ENCODE measurements at places on chromosomes 5 and 9.

- DNase-seq, result peak; percentile 31
Measured at GRCh38 chr5:96146675-96147074, 185.0 kb upstream of the ELL2 start.

DNA sequence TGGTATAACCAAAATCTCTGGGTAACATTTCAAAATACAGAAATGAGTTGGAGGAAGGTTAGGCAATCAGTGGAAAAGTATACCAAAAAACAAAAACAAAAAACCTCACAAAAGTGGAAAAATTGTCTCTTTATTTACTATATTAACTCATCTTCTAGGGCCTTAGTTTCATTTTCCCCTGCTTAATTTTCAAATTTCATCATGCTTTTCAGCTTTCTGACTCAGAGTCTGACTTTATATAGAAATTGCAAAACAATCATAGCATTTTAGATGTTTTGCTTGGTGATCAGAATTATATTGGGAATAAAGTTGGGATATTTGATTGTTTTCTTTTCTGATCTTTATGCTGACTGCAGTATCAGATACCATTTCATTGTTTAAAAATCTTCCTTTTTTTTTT is 257.0 kb upstream of the PRR16 start:
- DNase-seq, result no peak

DNA sequence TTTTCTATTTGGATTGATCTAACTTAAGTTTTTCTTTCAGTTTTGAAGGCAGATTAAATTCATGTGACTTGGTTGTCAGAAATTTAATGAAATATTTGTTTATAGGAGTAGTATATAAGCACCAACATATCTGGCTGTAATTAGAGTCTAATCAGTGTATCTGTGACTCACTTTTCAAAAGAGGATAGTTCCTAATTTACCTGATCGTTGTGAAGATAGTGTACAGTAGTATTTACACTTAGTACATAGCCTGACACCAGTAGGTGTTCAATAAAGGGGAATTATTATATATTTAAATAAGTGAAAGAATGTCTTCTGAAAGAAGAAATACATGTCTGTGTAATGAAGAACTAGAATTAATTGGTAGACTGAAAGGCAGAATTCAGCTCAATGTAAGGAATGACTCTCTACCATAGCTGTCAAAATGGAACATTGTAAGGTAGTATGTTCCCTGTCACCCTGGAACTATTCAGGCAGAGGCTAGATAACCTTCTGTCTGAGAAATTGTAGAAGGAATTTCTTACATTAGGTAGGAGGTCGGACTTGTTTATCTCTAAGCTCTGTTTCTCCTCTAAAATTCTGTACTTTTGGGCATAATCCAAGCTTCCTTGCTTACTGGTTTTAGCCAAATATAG is 8.6 kb downstream of the TGFBR1 start:
- DNase-seq, result no peak

DNA sequence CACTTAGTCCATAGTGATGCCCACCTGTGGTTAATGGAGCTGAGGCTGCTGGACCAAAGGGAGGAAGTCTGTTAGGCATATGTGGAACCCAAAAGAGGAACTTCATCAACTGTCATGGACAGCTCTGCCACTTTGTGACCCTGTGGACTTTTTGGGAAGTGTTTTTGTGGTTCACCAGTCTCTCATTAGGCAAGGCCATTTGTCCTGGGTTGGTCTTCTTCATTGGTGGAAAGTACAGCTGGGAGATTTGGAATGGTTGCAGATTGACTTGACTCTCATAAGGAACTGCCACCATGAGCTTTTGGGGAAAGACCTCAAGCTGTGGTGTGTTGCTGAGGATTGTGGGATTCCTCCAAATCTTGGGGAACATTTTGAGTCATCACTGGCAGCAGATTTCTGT is 31.9 kb upstream of the IL12B start:
- no peak for DNase-seq

- DNase-seq, result no peak
Measured at GRCh38 chr5:154944716-154945115, 3.8 kb downstream of the MRPL22 start.

DNA sequence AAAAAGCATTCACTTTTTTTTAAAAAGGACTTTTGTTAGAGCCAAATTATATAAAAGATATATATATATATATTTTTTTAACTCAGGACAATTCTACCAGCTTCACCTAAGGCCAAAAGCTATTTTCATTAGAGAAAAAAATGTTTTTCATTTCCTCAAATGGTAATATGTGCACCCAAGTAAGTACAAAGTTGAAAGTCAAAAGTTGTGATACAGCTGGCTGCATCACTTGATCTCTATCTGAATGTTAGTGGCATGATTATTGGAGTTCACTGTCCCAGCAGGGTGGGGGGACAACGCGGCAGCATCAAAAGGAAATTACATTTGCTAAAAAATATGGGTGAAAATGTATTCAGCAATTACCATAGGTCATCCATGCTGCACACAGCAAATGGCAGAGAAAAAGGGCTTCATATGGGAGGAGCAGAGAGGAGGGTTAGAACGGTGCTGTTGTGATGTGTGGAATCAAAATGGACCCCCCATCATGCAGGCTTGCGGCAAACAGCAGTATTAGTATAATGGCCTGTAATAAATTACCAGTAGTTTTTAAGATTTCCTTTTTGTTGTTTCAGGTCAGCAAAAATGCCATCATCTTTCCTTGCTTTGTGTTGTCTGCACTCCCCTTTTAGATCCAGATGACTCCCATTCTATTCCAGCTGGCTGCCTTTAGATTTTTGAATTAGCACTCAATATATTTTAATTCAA is 253.7 kb downstream of the MAT2B start:
- no peak for DNase-seq

- DNase-seq, result no peak
Measured at GRCh38 chr9:132238992-132239391, 77.1 kb downstream of the NTNG2 start.

DNA sequence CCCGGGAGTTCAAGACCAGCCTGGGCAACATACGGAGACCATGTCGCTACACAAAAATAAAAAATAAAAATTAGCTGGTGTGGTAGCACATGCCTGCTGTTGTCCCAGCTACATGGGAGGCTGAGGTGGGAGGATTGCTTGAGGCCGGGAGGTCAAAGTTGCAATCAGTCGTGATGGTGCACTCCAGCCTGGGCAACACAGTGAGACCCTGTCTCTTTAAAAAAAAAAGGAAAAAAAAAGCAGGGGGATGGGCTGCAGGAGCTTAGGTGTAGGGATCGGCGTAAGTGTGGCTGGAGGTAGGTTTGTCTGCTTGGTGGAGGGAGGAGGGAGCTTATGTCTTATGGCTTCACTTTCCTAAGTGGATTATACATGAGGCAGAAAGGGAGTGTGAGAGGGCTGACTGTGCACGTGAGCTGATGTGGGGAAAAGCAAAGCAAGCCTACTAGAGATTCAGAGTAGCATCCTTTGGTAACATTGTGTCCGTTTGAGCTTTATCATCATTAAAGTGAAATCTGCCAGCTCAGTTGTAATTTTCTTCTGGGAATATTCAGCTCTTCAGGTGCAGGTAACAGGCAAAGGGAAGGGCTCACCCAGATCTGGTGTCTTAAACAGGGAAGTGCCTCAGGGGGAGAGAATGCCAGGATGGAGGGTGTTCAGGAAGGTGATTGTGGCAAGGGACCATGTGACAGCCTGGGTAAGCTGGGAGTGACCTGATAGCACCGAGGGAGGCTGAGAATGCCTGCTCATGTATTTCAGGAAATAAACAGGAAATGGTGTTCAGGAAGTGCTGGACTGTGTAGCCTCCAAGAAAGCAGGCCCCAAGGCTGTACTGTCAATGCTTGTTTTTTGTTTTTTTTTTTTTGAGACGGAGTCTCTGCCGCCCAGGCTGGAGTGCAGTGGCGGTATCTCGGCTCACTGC is 17.6 kb upstream of the SETX start:
- DNase-seq, result no peak

GRCh38 chr5:141560725-141561483 is 57.9 kb downstream of the DIAPH1 start:
- peak; percentile 76 for DNase-seq

Measured in iPS-NIHi11 (cell line).